ENCODE measurements at places on chromosomes 13 and 19.

DNA sequence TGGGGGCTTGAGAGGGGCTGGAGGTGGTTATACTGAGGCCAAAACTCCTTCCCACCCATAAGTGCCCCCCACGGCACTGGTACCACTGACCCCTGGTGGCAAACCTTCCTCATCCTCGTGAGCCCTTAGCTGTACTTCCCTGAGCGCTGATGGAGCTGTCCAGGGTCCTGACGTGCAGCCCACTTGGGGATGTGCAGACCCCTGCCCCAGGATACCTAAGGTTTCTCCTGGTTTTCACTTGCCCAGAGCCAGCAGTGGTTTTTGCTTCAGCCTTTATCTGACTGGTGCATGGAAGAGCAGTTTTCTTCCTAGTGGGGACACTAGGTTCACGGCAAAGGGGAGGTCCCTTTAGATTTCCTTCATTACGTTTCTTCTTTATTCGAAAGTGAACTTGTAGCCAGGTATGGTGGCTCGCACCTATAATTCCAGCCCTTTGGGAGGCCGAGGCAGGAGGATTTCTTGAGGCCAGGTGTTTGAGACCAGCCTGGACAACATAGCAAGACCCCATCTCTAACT is 28.7 kb upstream of the KCTD15 start:
- DNase-seq = no peak

DNA sequence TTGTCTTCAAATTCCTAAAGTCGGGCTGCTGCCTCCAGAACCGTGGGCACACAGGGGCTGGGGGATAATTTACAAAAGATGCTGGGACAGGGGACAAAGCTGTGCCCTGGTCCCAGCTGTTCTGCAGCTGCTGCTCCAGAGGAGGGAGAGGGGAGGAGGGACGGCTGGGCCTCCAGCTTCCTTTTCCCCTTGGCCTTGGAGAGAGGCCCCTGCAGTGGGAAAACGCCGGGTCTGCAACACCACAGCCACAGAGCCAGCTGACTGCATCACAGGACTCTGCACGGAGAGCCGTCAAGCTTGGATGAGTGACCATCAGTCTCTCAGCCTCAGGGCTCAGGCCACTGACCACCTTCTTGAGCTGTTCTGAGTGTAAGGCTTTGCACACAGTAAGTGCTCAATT is 6.1 kb downstream of the DOCK6 start:
- no peak for DNase-seq

DNA sequence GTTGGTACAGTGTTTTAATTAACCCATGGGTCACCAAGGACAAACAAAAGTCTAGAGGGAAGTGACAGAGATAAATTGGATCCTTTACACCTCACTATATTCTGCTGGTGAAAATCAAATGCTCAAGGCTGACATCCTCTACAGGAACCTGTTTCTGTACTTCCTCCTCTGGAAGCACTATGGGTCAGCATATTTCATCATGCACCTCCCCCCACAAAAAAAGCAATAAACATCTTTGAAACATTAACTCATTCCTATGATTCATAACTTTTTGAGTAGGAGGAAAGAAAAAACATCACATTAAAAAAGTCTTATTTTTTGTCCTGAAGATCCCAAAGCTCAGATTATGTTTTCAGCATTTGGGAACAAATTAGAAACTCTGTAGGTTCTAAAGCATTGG is 588.3 kb upstream of the SGCG start:
- no peak for DNase-seq

DNA sequence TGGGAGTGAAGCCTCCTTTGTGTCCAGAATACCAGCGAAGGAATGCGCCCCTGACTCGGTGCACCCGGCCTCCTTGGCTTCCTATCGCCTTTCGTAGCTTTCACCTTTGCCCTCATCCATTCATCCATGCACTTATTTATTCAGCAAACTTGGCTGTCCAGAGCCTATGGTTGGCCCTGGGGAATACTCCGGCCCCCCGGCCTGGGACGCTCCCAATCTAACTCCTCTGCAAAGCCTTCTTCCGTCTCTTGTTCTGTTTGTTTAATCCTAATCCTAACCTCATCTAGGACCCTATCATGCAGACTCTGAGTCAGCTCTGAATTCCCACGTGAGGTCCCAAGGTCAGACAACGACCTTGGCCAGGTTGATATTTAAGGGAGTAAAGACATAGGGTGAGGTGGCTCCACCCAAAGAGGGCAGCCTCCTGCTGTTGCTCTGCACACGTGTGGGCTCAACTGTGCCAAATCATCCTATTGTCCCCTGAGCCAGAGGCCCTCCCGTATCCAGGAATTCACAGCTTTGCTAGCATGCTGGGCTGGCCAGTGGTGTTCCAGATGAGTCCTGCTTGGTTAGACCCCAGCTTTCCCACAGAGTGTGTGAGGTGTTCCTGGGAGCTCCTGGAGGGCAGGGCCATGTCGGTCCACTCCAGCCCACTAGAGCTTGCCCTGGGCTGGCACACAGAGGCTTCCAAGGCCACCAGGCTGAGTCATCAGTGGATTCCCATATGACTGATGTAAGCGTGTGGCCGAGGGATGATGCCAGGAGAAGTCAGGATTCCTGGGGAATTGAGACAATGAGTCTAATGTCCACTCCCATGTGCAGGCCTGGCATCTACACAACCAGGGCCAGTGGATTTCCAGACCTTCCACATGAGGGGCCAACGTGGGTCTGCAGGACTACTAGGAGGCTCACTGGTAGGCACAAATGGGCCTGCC is 6.5 kb upstream of the CCNE1 start:
- no peak for DNase-seq

DNA sequence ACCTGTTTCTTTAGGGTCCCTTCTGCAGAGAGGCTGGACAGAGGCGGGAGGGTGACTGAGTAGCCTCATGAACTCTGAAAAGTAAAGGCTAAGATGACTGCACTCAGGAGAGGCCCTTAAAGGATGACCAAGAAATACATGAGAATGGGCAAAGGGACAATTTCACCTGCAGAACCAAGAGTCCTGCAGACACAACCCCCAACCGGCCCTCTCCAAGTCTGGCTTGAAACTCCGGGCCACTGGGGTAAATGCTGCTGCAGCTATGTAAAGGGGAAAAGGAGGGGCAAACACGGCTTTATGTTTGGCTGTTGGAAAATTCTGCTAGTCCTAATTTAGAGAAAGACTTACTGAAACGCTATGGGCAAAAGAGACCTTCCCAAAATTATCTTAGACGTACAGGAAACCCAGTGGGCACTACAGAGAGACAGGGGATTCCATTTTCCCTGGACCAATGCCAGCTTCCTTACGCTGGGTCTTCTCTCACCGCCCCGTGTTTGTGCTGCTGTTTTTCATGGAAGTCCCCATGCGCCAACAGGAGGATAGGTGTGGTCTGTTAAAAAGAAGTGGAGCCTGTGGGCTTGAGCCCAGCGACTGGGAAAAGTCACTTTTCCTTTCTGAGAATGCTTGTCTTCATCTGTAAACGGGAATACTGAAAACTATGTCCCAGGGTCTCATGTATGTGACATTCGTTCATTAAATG is 10.6 kb downstream of the COL4A2 start:
- no peak for DNase-seq

- DNase-seq = no peak
These were observed 6.4 kb upstream of the NFIC start for GRCh38 chr19:3359919-3360420.

- no peak for DNase-seq
These were observed 23.9 kb upstream of the MATK start for GRCh38 chr19:3809881-3810707.

- DNase-seq = no peak
These were observed 117.7 kb downstream of the LHFPL6 start for GRCh38 chr13:39485314-39485700.

- DNase-seq = no peak
These were observed 23.4 kb downstream of the ESD start for GRCh38 chr13:46773541-46773940.

DNA sequence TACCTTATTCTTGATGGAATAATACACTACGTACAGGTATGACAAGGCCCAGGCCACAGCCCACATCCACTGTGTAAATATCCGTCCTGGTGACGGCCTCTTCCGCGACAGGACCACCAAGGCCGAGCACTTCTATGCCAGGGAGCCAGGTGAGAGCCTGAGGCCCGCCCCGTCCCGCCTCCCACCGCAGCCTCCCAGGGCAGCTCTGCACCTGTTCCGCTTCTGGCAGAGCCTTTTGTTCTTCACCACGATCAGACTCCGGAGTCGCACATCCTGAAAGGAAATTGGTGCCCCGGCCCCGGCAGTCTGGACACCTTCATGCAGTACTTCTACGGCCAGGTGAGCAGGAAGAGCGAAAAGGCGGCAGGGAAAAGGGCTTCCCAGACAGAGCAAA is 10.6 kb upstream of the ZNF358 start:
- no peak for DNase-seq

DNA sequence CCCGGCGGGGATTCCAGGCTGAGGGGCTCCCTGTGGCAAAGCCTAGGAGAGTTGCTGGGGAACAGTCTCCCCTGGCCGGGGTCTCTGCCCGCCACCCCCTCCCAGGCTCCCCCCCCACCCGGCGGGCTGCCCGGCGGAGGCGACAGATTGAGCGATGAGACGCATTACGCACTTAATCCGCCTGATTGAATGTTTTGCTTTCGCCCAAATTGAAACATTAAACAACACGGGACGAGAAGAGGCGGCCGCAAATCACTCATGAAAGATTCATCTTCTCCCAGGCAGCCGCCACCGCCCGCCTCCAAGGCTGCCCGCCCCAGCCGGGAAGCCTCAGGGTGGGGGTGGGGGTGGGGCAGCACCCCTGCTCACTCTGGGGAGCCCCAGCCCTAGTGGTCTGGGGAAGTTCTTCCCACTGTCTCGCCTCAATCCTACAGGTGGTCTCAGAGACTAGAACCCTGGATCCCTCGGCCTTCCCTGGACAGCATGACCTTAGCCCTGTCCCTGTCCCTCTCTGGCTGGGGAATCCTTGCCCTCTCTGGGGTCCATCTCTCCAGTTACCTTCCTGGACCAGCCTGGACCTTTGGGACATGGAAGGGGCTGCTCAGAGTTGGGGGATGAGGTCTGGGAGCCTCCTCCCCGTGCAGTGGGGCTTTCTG is 7.6 kb upstream of the ERFL start:
- no peak for DNase-seq

GRCh38 chr19:53463263-53463662 is 4.3 kb upstream of the ZNF813 start:
- DNase-seq = no peak

- no peak for DNase-seq
These were observed 25.9 kb downstream of the ACSBG2 start for GRCh38 chr19:6161271-6161850.

DNA sequence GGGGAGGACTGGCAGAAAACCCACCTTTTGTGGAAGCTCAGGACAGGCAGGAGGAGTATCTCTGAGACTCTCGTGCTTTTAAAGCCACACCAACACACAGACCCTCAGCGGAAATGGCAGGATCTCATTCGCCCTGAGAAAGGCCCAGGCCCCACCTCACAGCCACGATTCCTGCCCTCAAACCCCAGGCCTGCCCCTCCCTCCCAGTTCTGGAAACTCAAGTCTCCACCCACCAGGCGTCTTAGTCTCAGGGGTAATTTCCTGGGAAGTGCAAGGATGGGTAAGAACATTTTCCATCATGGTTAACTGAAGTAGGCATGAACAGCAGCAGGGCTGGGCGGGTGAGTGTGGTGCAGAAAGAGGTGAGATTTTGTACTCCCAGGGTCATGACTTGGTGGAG is 8.0 kb upstream of the PDE4C start:
- DNase-seq = no peak

DNA sequence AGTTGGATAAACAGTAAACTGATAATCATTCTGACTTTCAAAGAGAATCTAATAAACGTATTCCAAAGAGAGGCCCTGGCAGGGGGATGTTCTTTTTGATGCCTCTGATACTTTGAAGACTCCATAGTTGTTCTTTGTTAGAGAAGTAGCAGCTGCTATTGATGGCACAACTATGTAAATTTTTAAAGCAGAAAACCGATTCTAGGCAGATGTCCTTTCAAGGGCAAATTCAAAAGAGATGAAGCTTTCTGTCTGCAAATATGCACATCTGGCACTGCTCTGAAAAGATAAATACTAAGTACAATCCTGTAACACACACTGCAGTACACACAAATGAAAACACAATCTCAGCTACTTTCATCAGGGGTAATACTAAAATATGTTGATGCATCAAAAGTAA is 250.1 kb downstream of the VWA8 start:
- no peak for DNase-seq

GRCh38 chr19:40200341-40201099 is 9.3 kb downstream of the MAP3K10 start:
- no peak for DNase-seq

DNA sequence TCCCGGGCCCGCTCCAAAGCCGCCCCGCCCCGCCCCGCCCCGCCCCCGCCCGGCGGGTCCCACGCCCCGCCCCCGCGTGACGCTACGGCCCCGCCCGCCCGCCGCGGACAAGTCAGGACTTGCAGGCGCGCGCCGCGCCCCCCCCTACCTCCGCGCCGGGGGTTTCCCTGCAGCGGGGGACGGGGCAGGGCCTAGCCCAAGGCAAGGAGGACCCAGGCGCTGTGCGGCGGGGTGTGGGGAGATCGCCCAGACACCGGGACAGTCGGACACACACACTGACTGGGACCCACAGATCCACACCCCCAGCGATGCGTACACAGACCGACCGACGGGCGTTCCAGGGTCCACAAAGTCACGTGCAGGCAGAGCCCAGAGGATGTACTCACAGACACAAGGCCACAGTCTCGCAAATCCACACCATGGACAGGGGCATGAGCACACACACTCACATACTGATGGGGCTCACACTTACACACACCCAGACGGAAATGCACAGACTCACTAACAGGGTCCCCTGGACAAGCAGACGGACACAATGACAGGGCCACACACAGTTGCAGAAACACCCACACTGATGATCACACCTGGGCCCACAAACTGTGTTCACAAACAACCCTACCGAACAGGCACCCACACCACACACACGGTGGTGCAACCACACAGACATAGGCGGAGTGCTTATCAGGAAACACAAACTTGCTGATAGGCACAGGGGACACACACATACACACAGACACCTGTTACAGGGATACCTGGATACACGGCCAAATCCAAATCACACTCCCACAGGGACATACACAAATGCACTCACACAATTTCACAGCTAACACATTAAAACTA is 436 bp upstream of the BBC3 start:
- DNase-seq = no peak

GRCh38 chr13:110421061-110421460 is 114.0 kb downstream of the COL4A2 start:
- no peak for DNase-seq

DNA sequence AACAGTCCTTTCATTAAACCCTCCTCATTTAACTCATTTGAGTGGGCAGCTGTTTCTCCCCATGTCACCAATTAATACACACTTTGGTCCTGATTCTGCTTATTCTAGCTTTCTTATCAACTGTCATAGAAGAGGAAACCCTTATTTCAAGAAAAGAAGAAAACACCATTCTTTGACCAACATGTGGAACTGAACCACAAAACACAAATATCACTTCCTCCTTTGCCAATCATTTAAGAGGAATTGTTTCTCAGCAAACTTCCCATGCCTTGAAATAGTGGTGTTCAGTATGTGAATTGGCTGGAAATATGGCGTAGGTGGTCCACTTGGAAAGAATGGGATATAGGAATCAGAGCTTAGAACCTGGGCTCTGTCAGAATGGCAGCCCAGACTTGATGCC is 20.4 kb downstream of the MBD3L2B start:
- DNase-seq = no peak
